ENCODE measurements at places on chromosomes 4 and X.
A peak's percentile ranks its signal among the peaks of the same experiment; 100 is the strongest.

DNA sequence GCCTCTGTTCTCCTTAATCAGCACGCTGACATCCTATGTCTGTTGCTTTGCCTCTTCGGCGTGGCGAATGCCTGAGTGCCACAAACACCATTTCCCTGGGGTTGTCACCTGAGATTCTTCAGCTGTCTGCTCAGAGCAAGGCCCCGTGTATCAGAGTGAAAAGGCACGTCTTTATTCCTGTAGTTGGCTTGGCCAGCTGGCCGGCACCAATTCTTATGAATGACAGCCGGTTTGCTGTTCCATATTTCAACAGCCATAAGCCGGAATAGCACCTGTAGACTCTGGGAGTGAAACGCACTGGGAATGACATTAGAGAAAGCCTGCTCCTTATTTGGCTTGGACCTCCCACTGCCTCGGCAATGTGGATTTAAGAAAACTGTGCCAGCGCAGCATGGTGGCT is 89.3 kb downstream of the MGST2 start:
- DNase-seq = no peak

- DNase-seq = peak; percentile 36
Observed at GRCh38 chr4:985123-985830, 1.6 kb upstream of the IDUA start.

DNA sequence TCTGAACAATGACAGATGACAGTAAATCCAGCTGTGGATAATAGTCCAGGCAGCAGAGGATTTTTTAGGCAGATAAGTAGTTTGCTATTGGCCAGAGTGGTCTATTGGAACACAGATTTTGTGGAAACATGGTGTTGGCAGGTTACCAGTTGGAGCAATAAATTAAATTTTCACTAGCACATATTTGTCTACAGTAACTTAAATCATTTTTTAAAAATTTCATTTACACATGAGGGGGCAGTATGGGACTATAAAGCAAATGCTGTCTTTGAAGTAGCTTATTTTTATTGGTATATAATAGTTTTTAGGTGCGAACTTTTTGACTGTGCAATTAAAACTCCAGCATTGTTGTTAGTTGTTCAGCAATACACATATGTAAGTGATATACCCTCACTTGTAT is 289.8 kb downstream of the ARHGAP10 start:
- DNase-seq = no peak

- no peak for DNase-seq
Observed at GRCh38 chrX:49829016-49829415, at the start of gene PAGE4. Gene PAGE4, plus strand, starts transcription at chrX:49829303. Its CDS starts 1,126 bp downstream, at chrX:49830429.

- peak; percentile 75 for DNase-seq
Observed at GRCh38 chrX:132022967-132023895, at the start of gene STK26. Gene STK26, plus strand, starts transcription at chrX:132023302. Its CDS starts 316 bp downstream, at chrX:132023618.

DNA sequence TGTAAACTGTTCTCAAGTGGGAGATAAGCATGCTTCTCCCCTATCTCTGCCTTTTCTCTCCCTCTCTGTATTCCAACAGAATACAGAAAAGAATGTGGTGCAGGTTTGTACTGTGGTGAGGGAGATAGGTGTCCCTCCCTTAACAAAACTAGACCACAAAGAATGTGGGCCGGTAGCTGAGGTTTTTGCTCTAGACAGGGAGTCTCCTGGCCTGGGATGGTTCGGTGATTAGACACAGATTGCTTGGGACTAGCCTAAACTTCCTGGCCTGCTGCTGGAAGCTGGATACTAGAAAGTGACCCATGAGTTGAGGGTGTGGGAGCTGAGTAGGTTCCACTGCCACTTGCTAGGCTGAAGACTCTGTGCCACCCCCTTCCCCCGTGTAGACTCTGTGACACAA is 143.0 kb downstream of the CXXC4 start:
- no peak for DNase-seq

GRCh38 chr4:186272699-186273391 is 6.9 kb downstream of the F11 start:
- no peak for DNase-seq

- DNase-seq = no peak
Observed at GRCh38 chr4:167035390-167035789, 198.9 kb downstream of the SPOCK3 start.

GRCh38 chr4:76059750-76060149 is 14.8 kb upstream of the ART3 start:
- DNase-seq = no peak

DNA sequence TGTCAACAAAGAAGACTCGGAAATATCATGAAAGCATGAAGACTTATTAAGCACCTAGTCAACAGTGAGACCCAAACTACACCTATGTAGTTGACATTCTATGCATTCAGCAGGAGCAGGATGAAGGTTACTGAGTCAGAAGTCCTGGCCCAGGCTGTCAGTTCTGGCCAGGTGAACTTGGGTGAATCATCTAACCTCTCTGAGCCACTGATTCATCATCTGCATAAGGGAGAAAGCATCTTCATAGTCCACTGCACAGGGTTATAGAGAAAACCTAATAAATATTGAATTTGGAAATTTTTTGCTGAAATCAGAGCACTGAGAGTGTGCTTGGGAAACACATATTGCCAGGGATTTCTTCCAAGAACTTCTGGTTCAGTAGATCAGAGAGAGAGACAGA is 296.0 kb upstream of the SFRP2 start:
- DNase-seq = no peak

DNA sequence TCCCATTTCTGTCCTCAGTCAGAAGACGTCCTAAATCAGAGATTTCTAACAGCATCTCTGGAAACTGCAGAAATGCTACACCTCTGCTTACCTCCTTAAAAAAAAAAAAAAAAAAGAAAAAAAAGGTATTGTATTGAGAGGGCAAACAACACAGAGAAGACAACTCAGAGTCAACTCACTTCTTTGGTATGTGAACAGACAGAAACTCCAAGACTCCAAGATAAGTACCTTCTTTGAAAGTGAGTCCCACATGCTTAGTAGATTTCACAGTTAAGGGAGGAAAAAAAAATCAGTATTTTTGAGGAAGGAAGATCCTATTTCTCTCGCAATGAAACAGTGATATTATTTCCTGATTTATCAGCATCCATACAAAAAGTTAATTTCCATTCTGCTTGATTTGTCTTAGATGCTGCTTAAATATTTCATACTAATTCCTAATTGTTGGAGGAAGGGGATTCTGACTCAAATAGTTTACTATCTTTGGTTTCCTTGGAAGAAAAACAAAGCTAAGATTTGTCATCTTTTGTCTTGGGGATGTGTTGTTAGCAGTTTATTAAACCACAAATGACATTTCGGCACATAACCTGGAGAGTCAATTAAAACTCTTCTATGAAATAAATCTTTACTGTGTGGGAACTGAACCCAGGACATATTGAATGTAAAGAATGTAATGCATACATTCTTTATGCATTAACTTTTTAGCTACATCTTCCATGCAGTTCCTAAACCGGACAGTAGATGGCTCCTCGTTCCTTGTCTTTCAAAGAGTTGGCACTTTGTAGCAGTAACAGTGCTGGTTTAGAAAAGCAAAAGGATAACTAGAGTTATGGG is 4.7 kb downstream of the RASGEF1B start:
- peak; percentile 49 for DNase-seq

- DNase-seq = no peak
Observed at GRCh38 chrX:33086886-33087285, 124.5 kb downstream of the DMD start.

DNA sequence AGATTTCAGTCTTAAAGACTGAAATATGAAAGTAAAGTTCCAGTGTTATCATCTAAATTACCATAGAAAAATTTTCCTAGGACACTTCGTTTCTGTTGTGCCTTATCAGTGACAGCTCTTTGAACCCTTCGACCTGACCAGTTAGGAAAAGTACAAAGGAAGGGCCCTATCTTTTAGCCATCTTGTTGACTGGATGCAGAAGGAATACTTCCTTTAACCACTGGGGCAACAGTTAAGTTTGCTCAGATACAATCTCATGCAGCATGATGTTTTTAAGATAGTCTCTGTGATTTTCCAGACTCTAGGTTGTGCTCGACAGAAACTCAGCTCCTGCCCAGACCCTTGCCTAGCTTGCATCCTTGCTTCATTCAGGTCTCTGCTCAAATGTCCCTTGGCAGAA is 210.5 kb upstream of the RPS6KA3 start:
- no peak for DNase-seq

- peak; percentile 48 for DNase-seq
Observed at GRCh38 chr4:108900018-108900580, 137.2 kb upstream of the ETNPPL start.

DNA sequence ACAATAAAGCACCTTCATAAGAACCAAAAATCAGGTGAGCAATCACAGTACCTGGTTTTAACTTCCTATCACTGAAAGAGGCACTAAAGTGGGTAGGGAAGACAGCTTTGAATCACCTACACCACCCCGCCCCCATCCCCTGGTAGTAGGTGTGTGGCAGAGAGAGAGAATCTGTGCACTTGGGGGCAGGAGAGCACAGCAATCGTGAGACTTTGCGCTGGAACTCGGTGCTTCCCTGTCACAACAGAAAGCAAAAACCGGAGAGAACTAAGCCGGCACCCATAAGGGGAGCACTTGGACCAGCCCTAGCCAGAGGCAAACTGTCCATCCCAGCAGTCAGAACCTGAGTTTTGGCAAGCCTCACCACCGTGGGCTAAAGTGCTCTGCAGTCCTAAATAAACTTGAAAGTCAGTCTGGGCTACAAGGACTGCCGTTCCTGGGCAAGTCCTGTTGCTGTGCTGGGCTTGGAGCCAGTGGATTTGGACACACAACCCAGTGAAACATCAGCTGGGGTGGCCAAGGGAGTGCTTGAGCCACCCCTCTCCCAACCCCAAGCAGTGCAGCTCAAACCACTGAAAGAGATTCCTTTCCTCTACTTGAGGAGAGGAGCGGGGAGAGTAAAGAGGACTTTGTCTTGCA is 32.1 kb downstream of the NDUFB11 start:
- DNase-seq = no peak

DNA sequence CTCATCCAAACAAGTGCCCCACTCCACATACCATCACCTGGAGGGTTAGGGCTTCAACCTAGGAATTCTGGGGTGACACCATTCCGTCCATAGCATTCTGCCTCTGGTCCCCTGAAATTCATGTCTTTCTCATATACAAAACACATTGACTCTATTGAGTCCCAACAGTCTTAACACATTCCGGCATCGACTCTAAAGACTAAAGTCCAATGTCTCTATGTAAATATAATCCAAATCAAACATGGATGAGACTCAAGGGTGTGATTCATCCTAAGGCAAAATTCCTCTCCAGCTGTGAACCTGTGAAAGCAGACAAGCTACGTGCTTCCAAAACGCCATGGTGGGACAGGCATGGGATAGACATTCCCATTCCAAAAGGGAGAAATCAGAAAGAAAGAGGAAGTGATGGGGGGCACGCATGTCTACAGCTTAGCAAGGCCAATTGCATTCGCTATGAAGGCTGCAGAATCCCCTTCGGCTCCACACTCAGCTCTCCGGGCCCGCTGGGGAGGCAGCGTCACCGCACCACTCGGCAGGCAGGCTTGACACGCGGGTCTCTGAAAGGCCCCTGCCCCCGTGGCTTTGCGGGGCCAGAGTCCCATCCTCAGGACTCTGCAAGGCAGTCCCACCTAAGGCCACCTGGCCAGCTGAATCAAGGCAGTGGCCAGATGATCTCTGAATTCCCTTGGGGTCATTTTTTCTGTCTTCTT is 53.2 kb downstream of the ADRA2C start:
- no peak for DNase-seq

- no peak for DNase-seq
Observed at GRCh38 chr4:140252141-140252741, 98.3 kb upstream of the MAML3 start.

DNA sequence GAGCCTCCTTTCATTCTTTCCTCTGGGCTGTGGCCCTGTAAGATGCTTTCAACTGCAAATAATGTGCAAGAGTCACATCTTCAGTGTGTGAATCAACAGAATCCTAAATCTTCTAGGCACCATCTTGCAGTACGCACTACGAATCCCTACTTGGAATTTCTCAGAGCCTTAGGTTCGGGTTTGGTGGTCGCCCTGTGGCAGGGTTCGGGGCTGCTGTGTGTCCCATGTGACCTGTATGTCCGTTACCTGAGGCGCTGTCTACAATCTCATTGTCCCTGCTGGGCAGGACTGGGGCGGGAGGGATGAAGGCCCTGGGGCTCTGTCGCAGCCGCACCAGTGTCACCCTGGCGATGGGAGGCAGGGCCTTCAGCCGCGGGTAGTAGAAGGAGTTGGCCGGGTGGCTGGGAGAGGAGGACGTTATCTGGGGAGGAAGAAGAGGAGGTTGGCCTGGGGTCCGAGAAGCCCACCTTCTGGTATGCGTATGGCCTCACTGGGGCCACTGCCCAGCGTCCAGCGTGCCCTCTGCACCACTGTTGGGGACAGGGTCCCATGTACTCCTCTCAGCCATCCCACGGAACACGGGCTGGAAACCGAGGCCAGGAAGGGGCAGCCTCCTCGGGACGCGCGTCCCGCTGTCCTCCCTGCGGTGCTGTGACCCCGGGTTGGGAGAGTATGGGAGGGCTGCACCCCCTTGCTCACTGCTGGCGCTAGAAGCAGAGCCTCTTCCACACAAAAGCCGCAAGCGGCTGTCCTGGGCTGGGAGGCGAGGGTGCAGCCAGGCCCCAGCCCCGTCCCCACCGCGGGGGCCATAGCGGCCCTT is 2.0 kb downstream of the SPON2 start:
- no peak for DNase-seq

- no peak for DNase-seq
Observed at GRCh38 chr4:82517043-82517442, 44.7 kb downstream of the TMEM150C start.

GRCh38 chr4:94228493-94229216 is 21.0 kb downstream of the SMARCAD1 start:
- DNase-seq = no peak

- no peak for DNase-seq
Observed at GRCh38 chr4:61318431-61318830, 118.3 kb downstream of the ADGRL3 start.

DNA sequence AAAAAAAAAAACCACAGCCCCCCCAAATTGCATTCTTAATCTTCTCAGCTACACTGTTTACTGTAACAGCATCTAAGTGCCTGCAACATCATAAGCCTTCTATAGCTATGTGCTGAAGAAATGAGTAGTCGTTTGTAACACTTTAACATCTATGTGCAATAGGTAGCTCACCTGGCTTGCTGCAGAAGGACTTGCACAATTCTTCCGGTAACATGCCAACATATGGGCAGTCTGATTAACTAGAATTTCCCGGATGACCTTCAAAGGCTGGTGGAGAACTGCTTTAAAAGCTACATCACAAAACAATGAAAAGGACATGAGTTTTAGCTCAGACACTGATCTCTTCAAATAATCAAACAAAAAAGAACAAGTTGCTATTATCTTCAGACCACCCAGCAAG is 52.9 kb downstream of the METTL14 start:
- no peak for DNase-seq

- no peak for DNase-seq
Observed at GRCh38 chrX:6989858-6990257, 157.7 kb upstream of the STS start.

- no peak for DNase-seq
Observed at GRCh38 chrX:23103546-23103945, 103.8 kb downstream of the DDX53 start.

- DNase-seq = no peak
Observed at GRCh38 chr4:76570141-76570973, 135.3 kb downstream of the SHROOM3 start.
